ENCODE measurements at places on chromosomes 1 and 21. TPM values are rescaled to one million over a fixed set of nuclear protein-coding genes. Genes with fewer than 3 reads are reported as not detected.

Gene LCE1C
- total RNA-seq = not detected

Gene RABIF
- total RNA-seq = 11.1 TPM

Gene NR1I3
- not detected for total RNA-seq

Gene NLRP3
- 0.12 TPM for total RNA-seq

Gene IRF2BP2
- 126 TPM for total RNA-seq

Gene TCHHL1
- not detected for total RNA-seq

DNA sequence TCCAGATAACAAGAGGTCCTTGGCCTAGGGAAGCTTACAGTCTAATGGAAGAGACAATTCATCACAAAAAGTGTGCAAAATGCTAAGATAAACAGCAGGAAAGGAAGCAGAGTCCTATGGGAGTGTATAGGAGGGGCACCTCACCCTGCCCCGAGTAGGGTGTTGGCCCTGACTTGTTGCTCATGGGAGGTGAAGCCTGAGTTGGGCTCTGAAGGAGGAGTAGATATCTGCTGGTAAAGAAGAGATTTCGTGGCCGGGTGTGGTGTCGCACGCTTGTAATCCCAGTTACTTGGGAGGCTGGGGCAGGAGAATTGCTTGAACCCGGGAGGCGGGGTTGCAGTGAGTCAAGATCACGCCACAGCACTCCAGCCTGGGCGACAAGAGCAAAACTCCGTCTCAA is 18.6 kb upstream of the GPR37L1 start:
- DNase-seq = no peak
- H3K27ac ChIP-seq = no peak overlapping the region
- H3K4me1 ChIP-seq = peaks cover 27% of the 10 kb centered on the region
- no peaks in the 10 kb centered on the region for H3K36me3 ChIP-seq

GRCh38 chr1:25137521-25138395 is 94.5 kb downstream of the SYF2 start:
- H3K36me3 ChIP-seq = no peaks in the 10 kb centered on the region
- H3K4me3 ChIP-seq = no peak overlapping the region
- H3K27ac ChIP-seq = no peak overlapping the region
- H3K4me1 ChIP-seq = peaks cover 5% of the 10 kb centered on the region
- peaks cover 35% of the 10 kb centered on the region for H3K27me3 ChIP-seq

DNA sequence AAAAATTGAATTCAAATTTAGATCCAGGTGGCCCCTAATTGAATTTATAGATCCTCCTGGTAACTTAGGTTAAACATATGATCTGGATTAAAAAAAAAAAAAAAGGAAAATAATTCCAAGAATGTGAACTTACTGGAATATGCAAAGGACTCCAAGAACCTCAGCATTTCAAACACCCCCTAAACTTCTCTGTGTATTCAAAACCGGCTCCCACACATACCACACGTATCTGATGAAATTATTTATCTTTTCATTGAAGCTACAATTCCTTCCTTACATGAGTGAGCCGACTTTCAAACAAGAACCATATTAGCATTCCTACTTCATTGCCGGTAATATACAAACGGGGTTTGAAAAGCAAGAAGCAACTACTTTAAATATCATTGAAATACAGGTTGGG is 61.4 kb upstream of the FMN2 start:
- H3K36me3 ChIP-seq = no peaks in the 10 kb centered on the region
- peak; percentile 71 for DNase-seq
- H3K4me1 ChIP-seq = peaks cover 21% of the 10 kb centered on the region
- no peaks in the 10 kb centered on the region for H3K27me3 ChIP-seq
- peak overlapping the region; percentile 48 for H3K27ac ChIP-seq

DNA sequence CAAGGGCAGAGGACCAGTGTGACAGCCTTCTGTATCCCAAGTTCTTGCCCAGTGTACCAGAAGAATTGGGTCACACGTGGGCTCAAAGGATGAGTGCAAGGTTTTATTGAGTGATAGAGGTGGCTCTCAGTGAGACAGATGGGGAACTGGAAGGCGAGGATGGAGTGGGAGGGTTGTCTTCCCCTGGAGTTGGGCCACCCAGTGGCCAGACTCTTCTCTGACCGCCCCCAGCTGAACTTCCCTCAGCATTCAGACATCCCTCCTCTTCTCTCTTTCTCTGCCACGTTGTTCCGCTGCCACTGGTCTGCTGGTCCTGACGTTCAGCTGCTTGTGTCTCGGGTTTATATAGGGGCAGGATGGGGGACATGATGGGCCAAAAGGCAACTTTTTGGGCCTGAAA is 150.1 kb upstream of the IVNS1ABP start:
- no peak for DNase-seq
- H3K36me3 ChIP-seq = no peaks in the 10 kb centered on the region
- H3K27me3 ChIP-seq = no peaks in the 10 kb centered on the region
- no peak overlapping the region for H3K27ac ChIP-seq
- no peaks in the 10 kb centered on the region for H3K4me1 ChIP-seq

Measured in astrocyte (in vitro differentiated cells and primary cell).